HS-27A (cell line): ENCODE measurements at places on chromosomes 4 and X.

- DNase-seq: no peak
These were observed 5.4 kb downstream of the CPLX1 start for GRCh38 chr4:820230-821172.

DNA sequence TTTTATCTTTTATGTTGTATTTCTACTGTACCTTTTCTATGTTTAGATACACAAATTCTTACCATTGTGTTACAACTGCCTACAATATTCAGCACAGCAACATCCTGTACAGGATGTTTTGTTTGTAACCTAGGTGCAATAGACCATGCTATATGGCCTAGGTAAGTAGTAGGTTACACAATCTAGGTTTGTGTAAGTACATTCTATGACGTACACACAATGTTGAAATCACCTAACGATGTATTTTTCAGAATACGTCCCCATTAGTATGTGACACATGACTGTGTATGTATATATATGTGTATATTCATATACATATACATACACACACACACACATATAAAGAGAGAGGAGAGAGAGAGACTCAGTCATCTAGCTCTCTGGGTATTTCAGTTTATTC, 103.5 kb downstream of the CLNK start:
- DNase-seq: no peak

- DNase-seq: no peak
These were observed 236.1 kb downstream of the FBXO8 start for GRCh38 chr4:174047363-174047762.

DNA sequence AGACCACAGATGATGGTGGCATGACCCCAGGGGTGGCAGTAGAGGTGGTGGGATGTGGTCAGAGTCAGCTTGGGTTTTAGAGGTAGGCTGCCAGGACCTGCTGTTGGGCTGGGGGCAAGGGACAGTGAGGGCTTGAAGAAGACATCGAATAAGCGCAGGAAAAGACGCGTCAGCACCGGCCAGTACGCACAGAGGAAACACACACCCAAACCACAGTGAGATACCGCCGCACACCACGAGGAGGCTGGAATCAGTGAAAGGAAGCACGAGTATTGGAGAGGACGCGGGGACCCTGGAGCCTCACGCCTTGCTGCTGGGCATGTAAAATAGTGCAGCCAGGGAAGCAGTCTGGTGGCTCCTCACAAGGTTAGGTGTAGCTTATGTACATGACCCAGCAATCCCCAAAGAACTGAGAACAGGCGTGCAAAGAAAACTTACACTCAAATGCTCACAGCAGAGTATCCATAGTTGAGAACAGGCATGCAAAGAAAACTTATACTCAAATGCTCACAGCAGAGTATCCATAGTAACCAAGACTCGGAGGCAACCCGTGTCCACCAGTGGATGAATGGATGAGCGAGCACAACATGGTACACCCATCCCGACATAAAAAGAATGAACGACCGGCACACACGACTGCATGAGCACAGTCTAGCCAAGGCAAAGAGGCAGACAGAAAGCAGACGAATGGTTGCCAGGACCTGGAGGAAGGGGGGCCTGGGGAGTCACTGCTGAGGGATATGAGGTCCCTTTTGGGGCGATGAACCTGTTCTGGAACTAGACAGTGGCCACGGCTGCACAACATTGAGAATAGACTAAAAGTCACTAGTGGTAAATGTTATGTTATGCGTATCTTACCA, 13.3 kb downstream of the PDZD4 start:
- DNase-seq: no peak

DNA sequence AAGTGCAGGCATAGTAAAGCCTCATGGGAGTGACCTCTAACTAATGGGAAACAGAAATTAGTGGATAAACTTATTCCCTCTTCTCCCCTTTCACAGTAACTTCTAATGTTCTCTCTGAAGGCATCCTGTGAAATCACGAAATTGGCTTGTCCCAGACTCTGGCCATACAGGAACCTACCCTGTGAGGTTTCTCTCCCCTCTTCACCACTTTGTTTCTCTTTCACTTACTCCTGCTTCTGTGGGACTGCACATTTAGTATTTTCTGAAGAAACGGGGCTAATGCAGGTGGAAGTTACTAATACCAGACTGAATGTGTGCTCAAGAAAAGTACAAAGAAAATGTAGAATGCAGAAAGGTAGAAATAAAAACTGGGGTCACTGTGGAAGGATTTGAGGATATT, 20.0 kb downstream of the ZNF330 start:
- no peak for DNase-seq

GRCh38 chr4:93761286-93761685, 67.3 kb upstream of the ATOH1 start:
- DNase-seq: no peak

GRCh38 chr4:165519591-165519990, 140.8 kb downstream of the CPE start:
- no peak for DNase-seq

DNA sequence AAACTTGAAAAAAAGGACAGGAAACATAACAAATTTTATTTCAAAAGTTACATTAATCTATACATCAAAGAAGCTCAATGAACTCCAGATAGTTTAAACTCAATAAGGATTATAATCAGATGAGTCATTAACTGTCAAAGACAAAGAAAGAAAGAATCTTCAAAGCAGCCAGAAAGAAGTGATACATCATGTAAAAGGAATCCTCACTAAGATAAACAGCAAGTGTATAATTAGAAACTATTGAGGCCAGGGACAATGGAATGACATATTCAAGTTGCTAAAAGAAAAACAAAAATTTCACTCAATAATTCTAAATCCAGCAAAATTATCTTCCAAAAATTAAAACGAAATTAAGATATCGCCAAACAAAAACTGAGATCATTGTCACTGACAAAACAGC, 161.6 kb upstream of the NWD2 start:
- DNase-seq: no peak

GRCh38 chr4:3462321-3462789, 751 bp upstream of the DOK7 start:
- no peak for DNase-seq

DNA sequence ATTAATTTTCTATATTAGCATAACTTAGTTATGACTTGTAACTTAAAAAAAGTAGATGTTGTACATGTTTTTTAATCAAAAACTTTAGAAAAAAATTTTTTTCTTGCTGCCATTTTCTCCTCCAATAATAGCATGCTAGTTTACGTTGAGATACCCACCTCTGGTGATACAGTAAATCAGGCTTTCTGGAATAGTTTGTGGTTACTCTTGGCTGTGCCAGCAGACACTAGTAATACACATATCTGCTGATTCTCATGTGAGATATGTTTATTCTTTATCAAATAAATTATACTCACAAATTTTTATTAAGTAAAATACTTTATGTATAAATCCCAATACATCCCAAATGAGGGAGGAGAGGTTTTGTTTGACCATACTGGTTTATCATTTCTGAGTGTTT, 117.3 kb downstream of the KLHL8 start:
- DNase-seq: no peak

DNA sequence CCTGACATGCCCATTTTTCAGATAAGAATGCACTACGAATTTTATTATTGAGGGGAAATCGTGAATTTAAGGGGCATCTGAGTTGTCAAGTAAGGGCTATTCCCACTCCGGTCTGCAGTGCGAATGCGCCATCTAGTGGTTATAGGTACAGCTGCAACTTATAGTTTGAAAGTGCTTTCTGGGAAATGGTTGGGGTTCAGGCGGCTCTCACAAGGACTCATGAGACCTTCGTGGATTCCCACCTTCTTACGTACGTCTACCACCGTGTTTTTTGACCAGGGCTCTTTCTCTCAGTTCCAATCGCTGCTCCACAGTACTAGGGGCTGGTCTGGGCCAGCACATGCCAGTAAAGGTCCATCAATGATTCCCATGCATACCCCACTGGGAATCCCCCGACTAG, 12.3 kb downstream of the MSL3 start:
- DNase-seq: no peak
